CD4-positive, alpha-beta T cell treated with Interleukin-17A for 1 hour (primary cell): ENCODE measurements at places on chromosomes 5 and 9.
A peak's percentile ranks its signal among the peaks of the same experiment; 100 is the strongest.

- DNase-seq, result no peak
These were observed 42.6 kb upstream of the NAA35 start for GRCh38 chr9:85898332-85898731.

GRCh38 chr5:33329891-33330290 is 110.9 kb upstream of the TARS1 start:
- DNase-seq, result no peak

DNA sequence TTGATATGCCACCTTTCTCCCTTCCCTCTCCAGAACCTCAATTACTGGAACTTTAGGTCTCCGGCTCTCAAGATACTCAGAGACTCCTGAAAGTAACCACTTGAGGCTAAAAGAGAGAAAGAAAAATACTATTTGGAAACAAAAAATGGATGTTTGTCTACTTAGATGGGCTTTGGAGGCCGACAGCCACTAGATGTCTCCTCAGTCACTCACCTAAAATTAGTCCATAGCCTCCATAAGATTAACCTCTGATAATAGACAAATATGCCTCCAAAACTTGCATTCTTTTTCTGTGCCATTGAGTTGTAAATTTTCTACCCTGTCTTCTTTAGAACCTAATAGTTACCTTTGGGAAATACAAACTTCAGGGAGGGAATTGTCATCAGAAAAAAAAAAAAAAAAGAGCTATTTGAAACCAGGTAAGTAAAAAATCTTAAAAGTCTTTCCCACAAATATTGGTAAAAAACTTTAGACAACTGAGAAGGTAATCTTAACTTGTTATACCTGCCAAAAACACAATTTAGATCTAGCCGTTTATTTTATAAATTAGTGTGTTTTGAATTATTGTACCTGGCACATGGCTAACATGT is 11.2 kb upstream of the PCDH1 start:
- DNase-seq, result peak; percentile 6

- DNase-seq, result no peak
These were observed 308.9 kb downstream of the DTWD2 start for GRCh38 chr5:118679264-118679940.

DNA sequence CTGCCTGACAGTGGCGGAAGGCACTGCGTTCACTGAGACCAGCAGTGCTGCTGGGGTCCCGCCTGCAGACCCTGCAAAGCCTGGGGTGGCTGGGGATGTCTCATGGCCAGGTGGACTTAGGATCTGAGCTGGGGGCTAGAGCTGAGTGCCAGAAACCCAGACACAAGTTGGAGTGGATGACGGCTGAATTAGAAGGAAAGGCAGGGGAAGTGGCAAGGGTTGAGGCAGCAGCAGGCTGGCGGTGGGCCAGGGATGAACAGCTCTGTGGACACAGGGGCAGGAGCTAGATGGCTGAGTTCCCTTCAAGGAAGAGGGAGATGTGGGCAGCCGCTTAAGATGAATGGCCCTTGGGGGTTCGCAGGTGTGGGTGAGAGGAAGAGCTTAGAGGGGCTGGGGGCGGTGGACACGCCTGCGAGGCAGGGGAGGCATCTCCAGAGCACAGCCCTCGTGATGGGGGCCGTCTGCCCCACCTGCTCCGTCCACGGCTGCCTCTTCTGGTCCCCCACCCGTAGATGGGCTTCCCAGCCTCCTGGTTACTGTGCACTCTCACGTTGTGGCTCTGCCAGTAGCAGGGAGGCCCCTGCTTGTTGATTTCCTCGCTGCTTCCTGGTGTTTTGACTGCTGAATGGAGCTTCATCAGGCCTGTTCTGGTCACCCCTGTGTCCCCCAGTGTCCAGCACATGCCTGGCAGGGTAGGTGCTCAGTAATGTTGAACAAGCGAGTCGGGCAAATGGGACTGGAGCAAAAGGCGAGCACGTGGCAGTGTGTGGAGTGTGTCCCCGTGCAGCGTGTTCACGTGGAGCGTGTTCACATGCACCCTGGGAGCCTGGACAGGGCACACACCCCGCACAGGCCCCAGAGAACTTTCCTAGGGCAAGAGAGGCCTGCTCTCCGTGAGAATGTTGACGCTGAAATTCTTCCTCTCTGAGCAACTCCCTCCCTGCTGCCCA is 168.2 kb downstream of the CACNA1B start:
- DNase-seq, result no peak

GRCh38 chr5:132677191-132677590 is 3.4 kb downstream of the IL4 start:
- DNase-seq, result no peak

DNA sequence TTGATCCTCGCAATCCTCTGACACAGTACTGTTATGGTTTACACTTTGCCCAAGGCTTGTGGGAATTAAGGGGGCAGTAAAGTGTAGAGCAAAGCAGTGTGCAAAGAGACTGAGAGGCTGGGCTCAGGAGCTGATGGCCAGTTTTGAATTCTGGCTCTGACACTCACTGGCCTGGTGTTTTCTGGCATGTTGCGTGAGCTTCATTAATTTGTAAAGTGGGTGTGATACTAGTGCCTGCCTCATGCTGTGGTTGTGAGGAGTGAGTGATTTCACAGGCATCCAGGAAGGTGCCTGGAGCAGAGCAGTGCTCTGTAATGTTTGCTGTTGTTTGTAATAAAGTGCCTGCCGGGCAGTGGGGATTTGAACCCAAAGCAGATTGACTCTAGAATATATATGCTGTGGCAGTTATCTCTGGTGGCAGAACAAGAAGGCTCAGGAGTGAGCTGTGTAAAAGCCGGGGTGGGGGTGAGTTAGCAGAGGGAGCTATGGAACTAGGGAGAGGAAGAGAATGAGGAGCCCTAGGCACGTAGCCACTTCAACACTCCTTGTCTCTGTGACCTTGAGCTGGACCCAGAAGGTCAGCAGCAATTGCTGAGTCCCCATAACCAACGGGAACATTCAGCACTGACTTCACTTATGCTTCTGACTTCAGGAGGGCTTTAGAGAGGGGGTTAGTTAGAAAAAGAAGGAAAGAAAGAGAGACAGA is 108.5 kb downstream of the DOCK2 start:
- no peak for DNase-seq

GRCh38 chr5:125348936-125349831 is 602.7 kb upstream of the ZNF608 start:
- no peak for DNase-seq

DNA sequence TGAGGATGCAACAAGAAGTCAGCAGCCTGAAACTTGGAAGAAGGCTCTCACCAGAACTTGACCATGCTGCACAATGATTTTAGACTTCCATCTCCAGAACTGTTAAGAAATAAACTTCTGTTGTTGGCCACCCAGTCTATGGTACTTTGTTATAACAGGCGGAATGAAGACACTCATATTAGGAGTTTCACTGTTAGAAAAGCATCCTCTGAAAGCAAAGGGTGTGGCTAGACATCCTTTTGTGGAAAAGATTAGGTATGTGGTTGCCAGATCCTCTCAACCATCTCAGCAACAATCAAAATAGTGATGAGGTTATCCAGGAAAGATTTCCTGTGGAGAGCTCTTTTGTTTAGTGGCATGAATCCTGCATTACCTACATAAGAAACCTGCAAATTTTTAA is 20.7 kb downstream of the ITGA2 start:
- no peak for DNase-seq

DNA sequence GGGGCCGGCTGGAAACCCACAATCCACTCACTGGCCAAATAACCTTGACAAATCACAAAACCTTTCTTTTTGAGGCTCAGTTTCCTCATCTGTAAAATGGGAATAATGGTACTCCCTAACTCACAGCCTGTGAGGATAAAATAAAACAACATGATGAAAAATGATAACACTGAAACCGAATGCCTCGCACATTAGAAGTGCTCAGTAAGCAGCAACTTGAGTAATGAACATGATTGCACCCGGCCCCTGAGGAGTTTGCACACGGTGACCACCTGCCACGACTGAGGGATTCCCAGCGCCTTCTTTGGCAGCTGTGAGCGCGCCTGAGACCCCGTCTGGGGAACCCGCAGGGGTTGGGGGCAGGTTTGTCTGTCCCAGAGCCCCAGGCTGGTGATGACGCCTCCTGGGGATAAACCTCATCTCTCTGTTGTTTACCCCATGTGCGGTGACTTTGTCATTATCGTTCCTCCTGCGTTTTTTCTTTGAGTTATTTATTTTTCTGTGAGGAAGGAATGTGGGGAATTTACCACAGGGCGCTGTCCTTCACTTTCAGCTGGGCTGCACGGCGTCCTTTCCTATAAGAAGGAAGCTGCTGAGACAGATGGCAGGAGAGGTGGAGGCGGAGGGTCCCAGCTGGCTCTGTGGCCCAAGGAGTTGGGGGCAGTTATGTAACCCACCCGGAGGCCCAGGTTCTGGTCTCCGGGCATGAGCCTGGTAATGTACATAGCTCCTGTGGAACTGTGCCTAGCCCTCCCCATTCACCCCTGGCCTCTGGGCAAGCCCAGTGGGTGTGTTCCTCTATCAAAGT is 3.0 kb upstream of the SYNPO start:
- DNase-seq, result no peak

- no peak for DNase-seq
These were observed 42.6 kb downstream of the PRRT1B start for GRCh38 chr9:131587906-131588305.

GRCh38 chr5:95327211-95327610 is 42.3 kb upstream of the MCTP1 start:
- DNase-seq, result no peak

DNA sequence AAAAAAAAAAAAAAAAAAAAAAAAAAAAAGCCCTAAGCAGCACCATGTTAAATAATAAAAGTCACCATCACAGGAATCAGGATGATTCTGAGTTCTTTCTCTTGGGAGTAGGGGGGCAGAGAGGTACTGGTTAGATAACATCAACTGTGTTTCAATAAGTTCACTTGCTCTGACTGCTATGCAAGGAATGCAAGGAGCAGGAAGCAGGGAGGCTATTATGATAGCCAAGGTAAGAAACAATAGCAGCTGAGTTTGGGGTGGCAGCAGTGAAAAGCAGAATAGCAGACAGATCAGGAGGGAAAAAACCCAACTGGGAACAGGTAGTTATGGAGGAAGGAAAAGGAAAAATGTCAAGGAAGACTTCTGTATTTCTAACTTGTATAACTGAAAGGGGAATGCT is 8.2 kb downstream of the CEP120 start:
- DNase-seq, result no peak

DNA sequence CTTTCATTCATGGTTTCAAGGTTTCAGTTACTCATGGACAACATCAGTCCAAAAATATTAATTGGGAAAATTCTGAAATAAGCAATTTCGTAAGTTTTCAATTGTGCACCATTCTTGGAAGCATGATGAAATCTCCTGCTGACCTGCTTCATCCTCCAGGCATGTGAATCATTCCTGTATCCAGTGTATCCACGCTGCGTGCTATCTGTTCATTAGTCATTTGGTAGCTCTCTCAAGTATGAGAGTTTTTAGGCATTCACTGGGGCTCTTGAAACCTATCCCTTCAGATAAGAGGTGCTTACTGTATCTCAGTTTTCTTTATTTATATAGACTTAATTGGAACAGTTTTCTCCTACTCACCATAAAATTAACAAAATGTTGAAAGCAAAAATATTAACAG is 293.0 kb downstream of the CDH12 start:
- no peak for DNase-seq

DNA sequence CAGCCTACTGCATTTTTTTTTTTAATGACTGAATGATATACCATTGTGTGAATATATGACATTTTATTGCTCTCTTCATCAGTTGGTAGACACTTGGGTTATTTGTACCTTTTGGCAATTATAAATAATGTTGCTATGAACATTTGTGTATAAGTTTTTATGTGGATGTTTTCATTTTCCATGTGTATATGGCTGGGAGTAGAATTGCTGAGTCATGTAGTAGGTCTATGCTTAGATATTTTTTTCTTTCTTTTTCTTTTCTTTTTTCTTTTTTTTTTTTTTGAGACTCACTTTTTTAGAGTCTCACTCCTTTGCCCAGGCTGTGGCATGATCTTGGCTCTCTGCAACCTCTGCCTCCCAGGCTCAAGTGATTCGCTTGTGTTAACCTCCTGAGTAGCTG is 32.9 kb upstream of the FAM120AOS start:
- DNase-seq, result no peak

DNA sequence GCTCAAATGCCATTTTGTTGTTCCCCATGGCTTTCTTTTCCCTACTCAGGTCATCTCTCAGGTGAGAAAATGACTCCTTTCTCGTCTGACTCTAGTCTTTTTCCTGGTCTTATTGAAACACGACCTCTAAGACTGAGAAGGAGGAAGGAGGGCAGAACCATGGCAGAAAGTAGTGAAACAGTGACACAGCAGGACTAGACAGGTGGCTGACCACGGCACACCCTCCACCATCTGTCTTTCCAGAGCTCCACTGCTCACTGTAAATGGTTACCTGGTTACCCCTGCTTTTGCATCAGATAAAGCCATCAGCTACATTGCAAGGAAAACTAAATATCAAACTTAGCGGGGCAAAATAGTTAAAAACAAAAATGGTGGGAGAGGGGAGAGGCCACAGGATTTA is 30.9 kb downstream of the NR4A3 start:
- no peak for DNase-seq

DNA sequence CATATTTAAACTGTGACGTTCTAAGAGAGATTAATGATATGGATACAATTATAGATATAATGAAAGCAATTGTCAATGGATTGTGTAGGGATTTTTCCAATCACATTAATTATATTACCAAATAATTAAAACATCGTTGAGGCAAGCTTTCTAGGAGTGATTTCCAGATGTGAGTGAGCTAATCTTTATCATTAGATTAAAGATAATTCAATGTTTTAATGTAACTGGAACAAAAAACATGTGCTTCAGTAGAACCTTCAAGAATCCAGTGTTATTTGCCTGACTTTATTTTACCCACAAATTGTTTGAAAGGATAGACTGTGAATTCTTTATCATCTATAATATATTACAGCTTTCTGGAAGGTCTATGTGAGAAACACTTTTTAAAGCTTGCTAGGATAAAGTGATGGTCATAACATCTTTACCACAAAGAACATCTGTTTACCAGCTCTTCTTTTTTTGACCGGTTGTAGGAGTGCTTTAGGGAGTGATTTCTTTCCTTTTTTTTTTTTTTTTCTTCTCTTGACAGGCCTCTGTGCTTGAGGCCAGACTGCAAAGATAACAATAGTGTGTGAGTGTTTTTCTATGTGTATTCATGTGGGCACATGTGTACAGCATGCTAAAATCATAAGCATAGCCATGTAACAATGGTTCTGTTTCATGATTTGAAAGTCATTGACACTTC is 35.0 kb downstream of the SNCAIP start:
- no peak for DNase-seq

- DNase-seq, result no peak
These were observed 239.3 kb downstream of the GAS1 start for GRCh38 chr9:86707932-86708510.

GRCh38 chr5:122701640-122702523 is 73.0 kb upstream of the SNX2 start:
- no peak for DNase-seq

- DNase-seq, result no peak
These were observed 975 bp upstream of the HAVCR1 start for GRCh38 chr5:157059891-157060290.

DNA sequence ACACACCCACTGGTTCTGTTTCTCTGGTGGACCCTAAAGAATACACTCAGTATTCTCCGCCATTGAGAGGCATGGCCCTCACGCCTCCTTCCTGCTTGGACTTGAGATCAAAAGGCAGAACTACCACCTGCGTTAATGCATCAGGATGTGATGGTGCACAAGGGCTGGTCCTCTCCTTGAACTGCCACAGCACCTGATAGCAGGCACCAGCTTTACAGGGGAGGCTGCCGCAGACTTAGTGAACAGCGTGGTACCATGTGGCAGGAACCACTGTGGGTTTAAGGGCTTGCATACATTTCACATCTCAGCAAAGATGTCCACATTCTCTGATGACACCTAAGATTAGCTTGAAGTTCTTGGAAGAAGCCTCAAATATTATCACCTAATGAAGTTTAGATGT is 208.7 kb downstream of the GADD45G start:
- no peak for DNase-seq

GRCh38 chr9:26753971-26754370 is 138.6 kb downstream of the CAAP1 start:
- DNase-seq, result no peak
